ENCODE measurements at places on chromosomes 16 and 17. TPM values are rescaled to one million over a fixed set of nuclear protein-coding genes. Genes with fewer than 3 reads are reported as not detected.

GRCh38 chr17:69448431-69449102 lies 34.1 kb downstream of the MAP2K6 start:
- H3K36me3 ChIP-seq, result no peaks in the 10 kb centered on the region
- H3K4me3 ChIP-seq, result no peak overlapping the region
- H3K4me1 ChIP-seq, result peaks cover 13% of the 10 kb centered on the region
- no peak overlapping the region for H3K27ac ChIP-seq
- H3K27me3 ChIP-seq, result peaks cover 2% of the 10 kb centered on the region

Gene SYNGR3
- 6.4 TPM for polyA plus RNA-seq

GRCh38 chr16:85014311-85014710 lies 3.0 kb upstream of the ZDHHC7 start:
- H3K4me1 ChIP-seq, result peaks cover 32% of the 10 kb centered on the region
- H3K27ac ChIP-seq, result no peak overlapping the region
- DNase-seq, result no peak
- H3K4me3 ChIP-seq, result no peak overlapping the region
- H3K27me3 ChIP-seq, result peaks cover 19% of the 10 kb centered on the region

Gene KRTAP1-1
- polyA plus RNA-seq, result not detected

Gene MFAP4
- polyA plus RNA-seq, result 0.18 TPM

DNA sequence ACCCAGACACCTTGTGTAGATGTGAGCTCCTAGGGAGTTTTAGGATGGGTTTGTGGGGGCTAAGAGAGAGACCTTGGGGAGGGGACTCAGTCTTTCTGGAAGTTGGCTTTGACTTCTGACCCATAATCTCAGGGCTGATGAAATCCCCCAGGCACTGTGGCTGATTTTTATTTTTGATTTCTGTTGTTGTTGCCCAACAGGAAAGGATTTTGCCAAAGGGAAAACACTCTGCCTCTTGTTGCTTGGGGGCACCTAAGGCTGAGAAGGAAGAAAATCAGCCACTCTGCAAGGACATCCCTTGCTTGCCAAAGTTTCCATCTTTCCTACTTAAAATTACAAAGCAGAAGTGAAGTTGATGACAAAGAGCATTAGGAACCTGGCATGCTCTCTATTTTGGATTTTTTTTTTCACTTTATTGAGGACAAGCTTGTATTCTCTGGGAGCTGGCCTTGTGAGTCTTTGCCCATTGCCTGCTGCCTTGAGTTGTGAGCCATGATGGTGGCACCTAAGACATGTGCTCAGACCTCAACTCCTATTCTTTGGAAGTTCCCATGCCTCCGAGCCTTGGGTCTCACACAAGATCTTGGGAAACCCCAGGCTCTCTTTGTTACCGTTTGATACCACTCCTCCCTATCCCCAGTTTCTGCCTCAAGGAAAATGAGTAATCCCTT lies 3.2 kb upstream of the C1QTNF1 start:
- no peaks in the 10 kb centered on the region for H3K36me3 ChIP-seq
- H3K4me1 ChIP-seq, result peaks cover 9% of the 10 kb centered on the region
- H3K27me3 ChIP-seq, result peaks cover 5% of the 10 kb centered on the region
- H3K4me3 ChIP-seq, result no peak overlapping the region
- H3K27ac ChIP-seq, result no peak overlapping the region
- no peak for DNase-seq

Gene PLEKHH3
- polyA plus RNA-seq, result not detected

DNA sequence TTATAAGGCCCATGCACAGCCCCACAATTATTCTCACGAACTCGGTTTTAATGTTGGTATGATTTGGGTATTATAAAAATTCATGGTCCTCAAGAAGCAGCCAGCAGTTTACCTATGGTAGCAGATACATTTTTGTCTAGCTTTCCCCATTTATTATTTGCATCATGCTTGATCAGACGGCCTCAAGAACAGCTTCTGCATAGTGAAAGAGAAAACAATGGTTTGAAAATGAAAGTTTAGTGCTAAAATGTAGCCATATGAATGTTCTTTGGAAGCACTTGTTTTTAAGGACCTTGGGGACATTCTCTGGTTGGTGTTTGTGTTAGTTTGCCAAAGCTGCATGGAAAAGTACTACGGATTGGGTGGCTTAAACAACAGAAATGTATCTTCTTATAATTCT lies 72.4 kb upstream of the CPHXL start:
- H3K36me3 ChIP-seq, result no peaks in the 10 kb centered on the region
- H3K4me3 ChIP-seq, result no peak overlapping the region
- H3K27ac ChIP-seq, result no peak overlapping the region
- no peak for DNase-seq
- H3K27me3 ChIP-seq, result peaks cover 6% of the 10 kb centered on the region

Gene CSH2
- not detected for polyA plus RNA-seq

DNA sequence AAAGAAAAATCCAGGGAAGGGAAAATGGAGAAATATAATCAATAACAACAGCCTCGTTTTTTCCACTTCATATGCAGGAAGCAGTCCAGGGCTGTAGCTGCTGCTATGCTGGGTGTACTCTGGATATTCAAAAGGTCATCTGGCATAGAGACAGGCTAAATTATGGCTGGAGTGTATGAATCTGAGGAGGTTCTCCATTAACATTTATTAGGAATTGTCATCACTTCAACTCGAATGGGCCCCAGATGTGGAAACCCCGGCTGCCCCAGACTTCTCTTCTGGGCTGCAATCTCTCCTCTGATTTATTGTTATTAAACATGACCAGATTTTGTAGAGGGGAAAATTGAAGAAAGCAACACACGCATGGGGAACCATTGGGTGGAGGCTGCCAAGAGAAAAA lies 33.5 kb upstream of the SKAP1 start:
- DNase-seq, result no peak
- H3K27me3 ChIP-seq, result no peaks in the 10 kb centered on the region
- H3K4me3 ChIP-seq, result no peak overlapping the region
- no peak overlapping the region for H3K27ac ChIP-seq
- H3K36me3 ChIP-seq, result no peaks in the 10 kb centered on the region
- peaks cover 9% of the 10 kb centered on the region for H3K4me1 ChIP-seq

Gene VAT1L
- not detected for polyA plus RNA-seq

DNA sequence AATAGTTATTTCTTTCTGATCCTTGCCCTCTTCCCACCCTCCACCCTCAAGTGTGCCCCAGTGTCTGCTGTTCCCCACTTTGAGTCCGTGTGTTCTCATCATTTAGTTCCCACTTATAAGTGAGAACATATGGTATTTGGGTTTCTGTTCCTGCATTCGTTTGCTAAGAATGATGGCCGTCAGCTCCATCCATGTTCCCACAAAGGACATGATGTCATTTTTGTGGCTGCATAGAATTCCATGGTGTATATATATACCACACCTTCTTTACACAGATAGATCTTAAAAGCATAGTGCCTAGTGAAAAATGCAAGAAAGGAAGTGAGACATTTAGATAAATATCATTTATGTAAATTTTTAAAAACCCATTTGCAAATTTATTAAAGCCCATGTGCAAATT lies 33.1 kb downstream of the HS3ST2 start:
- H3K4me3 ChIP-seq, result no peak overlapping the region
- H3K27ac ChIP-seq, result no peak overlapping the region
- H3K36me3 ChIP-seq, result no peaks in the 10 kb centered on the region
- no peak for DNase-seq

Measured in immature natural killer cell (primary cell).